ENCODE measurements at places on chromosomes 2 and 18.

GRCh38 chr2:169768262-169768995 is 30.2 kb upstream of the SSB start:
- no peak for DNase-seq

GRCh38 chr2:224938651-224939182 is 103.6 kb downstream of the DOCK10 start:
- no peak for DNase-seq

- no peak for DNase-seq
These were observed 15.3 kb downstream of the SH3RF3 start for GRCh38 chr2:109144271-109144670.

- no peak for DNase-seq
These were observed 26.3 kb upstream of the EPG5 start for GRCh38 chr18:45993438-45993837.

DNA sequence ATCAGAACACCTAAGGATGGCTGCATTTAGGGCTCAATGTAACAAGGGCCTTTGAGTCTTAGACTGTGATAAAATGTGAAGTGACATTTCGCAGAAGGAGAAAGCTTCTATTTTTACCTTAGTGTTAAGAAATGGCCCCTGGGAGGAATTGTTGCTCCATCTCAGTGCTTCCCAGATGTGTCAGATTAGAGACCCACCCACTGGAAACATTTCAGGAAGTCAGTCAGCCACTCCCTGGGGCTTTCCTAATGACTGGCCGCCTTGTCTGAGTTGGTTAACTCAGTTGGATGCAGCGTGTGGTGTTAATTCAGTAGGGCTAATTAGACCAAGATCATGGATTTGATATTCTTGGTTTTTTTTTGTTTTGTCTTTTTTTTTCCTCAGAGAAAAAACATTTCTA is 355.9 kb downstream of the PIK3C3 start:
- no peak for DNase-seq
